ENCODE measurements at places on chromosomes 4 and X.
A peak's percentile ranks its signal among the peaks of the same experiment; 100 is the strongest.

- DNase-seq: no peak
Observed at GRCh38 chrX:22126327-22126726, 94.2 kb downstream of the PHEX start.

DNA sequence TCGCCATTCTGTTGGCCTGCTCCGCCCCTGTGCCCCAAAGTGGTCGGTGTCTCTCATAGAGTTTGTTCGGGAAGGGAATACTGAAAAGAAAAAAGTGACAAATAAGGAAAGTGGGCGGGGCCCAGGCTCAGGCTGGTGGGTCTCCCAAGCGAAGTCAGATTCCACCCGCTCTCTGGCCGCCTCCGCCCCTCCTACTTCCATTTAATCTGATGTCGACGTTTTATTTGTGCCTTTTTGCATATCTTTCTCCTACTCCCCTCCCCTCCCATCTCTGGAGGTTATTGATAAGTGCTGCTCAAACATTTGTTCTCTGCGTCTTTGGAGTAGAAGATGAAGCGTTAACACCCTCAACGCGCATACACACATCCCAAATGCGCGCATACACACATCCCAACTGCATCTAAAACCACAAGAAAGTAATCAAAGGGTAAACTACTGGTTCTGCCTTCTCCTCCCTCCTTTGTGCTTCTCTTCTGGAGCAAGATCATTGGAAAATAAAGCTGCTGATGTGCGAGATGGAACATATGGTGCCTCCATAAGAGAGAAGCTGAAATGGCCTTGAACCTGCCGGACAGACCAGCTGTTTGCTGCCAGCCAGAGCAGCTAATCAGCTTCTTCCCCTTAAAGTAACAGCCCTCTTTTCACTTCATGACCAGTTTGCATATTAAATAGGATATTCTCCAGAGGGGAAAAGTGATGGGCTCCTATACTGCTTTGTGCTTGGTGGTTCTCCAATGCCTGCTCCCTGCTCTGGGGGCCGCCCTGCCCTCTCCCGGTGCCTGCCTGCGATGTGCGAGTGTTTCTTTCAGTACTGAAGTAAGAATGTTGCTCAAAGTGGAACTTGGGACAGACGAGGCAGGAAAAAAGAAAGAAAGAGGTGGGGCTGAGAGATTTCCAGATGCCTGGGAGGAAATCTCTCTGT, 3.1 kb downstream of the MAMLD1 start:
- DNase-seq: no peak

DNA sequence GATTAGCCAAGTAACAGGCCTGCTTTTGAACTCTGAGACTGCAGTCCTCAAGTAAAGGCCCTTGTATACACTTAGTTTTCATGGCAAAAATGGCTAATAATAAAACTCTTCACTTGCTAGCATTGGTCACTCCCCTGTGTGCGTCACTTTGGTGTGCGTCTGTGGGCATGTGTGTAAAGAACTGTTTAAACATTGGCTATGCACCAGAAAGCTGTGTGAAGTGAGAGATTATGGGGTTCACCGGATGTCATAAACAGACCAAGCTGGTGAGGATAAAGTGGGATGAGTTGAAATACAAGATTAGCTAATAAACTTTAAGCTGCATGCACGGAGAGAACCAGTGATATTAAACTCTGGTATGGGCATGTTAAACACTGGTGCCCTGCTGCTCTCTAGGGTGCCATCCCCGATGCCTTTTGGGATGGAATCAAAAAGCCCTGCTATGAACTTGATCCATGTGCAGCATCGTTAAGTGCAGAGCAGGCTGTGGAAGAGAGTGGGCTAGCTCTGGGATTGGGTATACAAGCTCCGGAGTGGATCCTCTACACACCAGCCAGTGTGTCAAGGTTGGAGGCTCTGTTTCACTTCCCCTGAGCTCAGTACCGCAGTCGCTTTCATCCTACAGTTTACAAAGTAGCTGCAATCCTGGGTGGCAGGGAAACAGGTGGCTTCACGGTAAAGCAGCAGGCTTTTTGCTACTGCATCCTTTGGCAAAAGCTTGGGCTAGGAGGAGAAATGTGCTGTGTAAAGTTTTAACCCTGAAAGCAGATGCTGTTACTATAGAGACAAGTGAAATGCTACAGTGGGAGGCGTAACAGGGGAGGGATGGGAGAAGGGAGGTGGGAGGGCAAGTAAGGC, 108.3 kb upstream of the SLC4A4 start:
- DNase-seq: no peak

GRCh38 chr4:179927473-179927872, 2315.7 kb upstream of the TENM3 start:
- no peak for DNase-seq

DNA sequence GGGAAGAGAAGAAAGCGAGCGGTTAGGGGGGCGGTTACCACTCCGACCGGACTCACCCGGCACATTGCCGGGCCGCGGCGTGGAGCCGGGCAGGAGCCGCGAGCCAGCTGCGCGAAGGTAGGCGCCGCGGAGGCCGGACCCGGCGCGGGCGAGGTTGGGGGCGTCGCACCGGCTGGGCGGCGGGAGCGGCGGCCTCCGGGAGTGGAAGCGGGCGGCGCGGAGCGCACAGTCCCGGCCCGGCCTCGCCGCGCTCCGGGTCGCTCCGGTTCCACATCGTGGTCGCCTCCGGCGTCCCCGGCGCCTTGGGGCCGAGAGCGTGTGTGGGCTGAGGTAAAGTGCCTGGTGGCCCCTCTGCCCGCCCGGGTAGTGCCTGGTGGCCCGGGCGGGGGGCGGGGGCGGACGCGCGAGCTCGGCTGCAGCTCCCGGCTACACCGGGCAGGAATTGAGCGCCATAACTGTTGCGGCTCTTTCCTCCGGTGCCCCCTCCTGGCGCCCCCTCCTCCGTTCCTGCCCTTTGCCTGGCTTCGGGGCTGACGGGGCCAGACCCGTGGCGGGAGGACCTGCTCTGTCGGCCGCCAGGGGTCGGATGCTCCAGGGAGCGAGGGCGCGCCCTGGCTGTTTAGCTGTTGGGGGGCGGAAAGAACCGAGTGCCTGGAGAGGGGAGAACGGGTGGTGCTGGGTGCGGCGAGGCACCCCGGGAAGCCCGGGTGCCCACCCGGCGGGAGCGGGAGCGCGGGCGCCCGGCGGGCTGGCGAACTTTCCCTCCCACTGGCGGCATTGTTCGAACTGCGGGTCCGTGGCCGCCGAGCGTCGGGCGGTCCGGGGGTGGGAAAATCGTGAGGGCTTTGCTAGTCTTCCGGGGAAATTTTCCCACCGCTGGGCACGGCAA, 626 bp downstream of the JADE3 start:
- DNase-seq: peak; percentile 25

GRCh38 chr4:25753239-25753638, 97.6 kb downstream of the SLC34A2 start:
- DNase-seq: no peak

GRCh38 chrX:14729058-14729457, 143.8 kb downstream of the FANCB start:
- no peak for DNase-seq

- DNase-seq: no peak
Observed at GRCh38 chrX:74449937-74450330, 28.6 kb downstream of the SLC16A2 start.

DNA sequence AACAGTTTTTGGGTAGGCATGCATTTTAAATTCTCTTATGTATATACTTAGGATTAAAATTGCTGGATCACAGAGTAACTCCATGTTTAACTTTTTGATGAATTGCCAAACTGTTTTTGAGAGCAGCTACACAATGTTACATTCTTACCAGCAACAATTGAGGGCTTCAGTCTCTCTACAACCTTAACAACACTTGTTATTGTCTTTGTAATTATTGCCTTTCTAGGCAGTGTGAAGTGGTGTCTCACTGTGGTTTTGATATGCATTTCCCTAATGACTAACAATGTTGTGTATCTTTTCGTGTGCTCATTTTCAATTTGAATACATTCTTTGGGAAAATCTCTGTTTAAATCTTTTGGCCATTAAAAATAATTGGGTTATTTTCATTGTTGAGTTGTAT, 17.3 kb upstream of the F11 start:
- DNase-seq: no peak

- no peak for DNase-seq
Observed at GRCh38 chr4:159395693-159396092, 292.8 kb downstream of the RAPGEF2 start.

DNA sequence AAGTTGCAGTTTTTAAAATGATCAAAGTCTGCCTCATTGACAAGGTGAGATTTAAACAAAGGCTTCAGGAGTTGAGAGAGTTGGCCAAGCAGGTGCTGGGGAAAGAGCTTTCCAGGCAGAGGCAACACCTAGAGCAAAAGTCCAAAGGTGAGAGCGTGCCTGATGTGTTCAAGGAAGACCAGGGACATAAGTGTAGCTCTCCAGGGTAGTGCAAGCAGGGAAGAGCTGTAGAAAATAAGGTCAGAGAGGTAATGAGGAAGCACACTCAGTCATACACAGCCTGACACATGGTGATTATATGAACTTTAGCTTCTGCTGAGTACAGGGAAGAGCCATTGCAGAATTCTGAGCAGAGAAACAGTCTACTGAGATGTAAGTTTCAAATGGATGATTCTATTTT, 265.0 kb upstream of the NWD2 start:
- DNase-seq: no peak

- DNase-seq: peak; percentile 86
Observed at GRCh38 chr4:2441393-2442174, 22.8 kb downstream of the CFAP99 start.

- no peak for DNase-seq
Observed at GRCh38 chr4:130814896-130815295, 1718.9 kb downstream of the C4orf33 start.

DNA sequence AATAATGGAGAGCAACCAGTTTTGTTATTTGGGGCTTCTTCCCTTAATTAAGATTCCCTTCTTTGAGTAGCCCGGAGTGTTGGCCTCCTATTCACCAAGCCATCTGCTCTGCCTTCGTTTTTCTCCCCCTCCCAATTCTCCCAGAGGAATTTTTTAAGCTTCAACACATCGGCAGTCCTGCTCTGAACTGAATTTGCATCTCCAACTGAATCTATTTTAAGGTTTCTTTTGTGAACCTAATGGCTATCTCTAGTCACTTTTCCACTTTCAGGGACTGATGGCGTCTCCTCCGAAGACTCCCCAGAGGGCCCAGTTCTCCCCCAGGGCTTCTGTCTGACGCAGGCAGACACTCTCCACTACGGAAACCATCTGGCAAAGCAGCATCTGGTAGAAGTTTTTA, 280.2 kb downstream of the ADGRA3 start:
- DNase-seq: no peak

DNA sequence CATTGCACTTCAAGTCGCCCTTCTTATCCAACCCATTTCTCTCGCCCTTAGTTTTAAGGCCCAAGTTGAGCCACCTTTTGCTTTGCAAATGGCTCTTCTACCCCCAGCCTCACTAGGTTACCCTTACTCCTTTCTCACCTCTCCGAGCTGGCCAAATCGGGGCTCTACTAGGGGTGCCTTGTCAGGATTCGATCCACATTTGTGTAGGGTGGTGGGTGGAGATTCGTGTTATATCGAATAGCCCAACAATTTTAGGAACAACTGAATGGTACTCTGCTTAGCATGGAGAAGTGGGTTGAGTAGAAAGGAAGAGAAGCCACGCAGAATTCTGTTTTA, 3.5 kb downstream of the SLIT2 start:
- DNase-seq: no peak

DNA sequence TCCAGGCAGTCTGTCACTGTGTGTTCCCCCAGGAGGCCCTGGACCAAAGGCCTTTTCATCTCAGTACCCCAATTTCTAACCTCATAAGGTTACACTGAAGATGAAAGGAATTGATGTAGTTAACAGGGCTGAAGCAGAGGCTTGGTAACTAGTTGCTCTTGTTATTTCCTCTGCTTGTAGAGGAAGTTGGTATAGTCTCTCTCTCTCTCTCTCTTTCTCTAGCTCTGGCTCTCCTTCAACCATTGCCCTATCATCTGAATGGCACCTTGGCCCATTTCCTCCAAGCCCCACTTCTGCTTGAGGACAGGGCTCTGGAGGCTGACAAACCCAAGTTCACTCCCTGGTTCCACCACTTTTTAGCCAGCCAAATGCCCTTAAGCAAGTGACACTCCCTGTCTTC, 96.1 kb downstream of the MAMLD1 start:
- DNase-seq: no peak

DNA sequence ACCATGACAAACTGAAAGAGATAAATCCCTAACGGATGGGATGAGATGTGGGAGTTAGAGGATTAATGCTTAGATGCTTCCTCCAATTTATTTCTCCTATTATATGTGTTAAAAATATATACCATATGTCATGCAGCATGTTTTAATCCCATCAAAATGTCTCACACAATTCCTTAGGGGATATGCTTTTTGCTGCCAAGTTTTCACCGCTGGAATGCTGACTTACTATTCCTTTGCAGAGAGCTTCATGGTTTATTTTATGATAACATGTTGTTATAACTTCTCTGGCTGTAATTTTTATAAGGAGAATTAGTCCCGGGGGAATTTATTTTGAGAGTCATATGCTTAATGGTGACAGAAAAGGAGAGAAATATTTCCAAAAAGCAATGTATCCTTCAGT, 670.3 kb downstream of the IL1RAPL1 start:
- DNase-seq: no peak

DNA sequence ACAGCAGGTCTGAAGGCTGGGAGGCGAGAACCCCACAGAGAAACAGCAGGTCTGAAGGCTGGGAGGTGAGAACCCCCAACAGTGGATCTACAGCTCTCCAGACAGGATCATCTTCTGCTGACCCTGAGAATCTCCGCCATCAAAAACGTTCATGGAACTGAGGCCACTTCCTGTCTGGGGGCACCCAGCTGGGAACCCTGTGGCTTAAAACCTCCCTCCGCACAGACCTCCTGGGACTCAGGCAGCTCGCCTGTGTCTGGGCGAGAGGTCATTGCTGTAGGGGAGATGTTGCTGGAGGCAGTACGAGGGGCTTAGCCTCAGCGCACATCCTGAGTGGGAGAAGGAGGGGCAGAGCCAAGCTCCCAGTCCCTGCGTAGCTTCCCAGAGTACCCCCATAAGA, 15.1 kb upstream of the CLDN24 start:
- DNase-seq: no peak

- DNase-seq: no peak
Observed at GRCh38 chr4:91127831-91128230, 1000.6 kb downstream of the CCSER1 start.

GRCh38 chr4:19254486-19254885, 997.2 kb upstream of the SLIT2 start:
- DNase-seq: no peak

DNA sequence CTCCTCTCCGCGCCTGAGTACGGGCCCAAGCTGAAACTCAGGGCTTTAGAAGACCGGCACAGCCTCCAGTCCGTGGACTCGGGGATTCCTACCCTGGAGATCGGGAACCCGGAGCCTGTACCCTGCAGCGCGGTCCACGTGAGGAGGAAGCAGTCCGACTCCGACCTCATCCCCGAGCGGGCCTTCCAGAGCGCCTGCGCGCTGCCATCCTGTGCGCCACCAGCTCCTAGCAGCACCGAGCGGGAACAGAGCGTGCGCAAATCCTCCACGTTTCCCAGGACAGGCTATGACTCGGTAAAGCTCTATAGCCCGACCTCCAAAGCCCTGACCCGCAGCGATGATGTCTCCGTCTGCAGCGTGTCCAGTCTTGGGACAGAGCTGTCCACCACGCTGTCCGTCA, 13.9 kb downstream of the TBC1D14 start:
- DNase-seq: no peak

- DNase-seq: no peak
Observed at GRCh38 chr4:138301536-138301935, 59.4 kb upstream of the SLC7A11 start.

Measured in activated CD4-positive, alpha-beta T cell treated with anti-CD3 and anti-CD28 coated beads, Interleukin-2, amount 50 U/mL, for 16 hours (primary cell).